ENCODE measurements at places on chromosomes 16 and 17.
A peak's percentile ranks its signal among the peaks of the same experiment; 100 is the strongest.

DNA sequence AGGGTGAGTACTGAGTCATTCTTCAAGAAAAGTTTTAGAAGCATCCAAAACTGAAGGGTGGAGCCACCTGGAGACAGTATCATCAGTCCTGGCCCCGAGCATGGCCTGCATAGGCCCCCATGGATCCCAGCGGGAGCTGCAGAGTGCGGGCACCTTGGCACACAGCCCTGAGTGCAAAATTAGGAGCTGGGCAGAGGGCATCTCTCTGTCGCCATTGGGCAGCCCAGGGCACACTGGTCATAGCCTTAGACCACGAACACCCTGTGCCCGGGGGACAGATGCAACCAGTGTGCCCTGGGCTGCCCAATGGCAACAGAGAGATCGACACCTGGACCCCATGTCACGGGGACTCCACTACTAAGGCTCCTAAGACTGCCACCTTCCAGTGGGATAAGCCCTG, 14.6 kb downstream of the MAPT start:
- DNase-seq, result no peak

DNA sequence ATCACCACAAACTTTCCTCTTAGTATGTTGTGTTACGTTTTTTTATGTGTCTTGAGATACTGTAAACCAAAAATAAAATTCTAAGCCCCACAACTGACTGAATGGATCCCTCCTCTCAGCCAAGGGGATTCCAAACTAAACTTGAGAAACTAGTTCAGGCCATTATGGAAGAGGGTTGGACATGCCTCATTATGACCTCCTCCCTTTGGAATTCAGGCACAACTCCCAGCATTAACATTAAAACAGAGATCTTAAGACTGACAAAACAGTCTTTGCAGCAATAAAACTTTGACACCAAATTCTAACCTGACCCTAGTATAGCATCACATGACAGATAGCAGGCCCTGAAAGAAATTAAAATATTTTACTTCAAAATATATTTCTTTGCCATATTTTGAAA, 51.1 kb upstream of the SLC47A1 start:
- peak; percentile 82 for DNase-seq

- DNase-seq, result no peak
These were observed 276.1 kb downstream of the SNX29 start for GRCh38 chr16:12252616-12253015.

GRCh38 chr16:19696328-19696727, 21.7 kb downstream of the KNOP1 start:
- peak; percentile 98 for DNase-seq

DNA sequence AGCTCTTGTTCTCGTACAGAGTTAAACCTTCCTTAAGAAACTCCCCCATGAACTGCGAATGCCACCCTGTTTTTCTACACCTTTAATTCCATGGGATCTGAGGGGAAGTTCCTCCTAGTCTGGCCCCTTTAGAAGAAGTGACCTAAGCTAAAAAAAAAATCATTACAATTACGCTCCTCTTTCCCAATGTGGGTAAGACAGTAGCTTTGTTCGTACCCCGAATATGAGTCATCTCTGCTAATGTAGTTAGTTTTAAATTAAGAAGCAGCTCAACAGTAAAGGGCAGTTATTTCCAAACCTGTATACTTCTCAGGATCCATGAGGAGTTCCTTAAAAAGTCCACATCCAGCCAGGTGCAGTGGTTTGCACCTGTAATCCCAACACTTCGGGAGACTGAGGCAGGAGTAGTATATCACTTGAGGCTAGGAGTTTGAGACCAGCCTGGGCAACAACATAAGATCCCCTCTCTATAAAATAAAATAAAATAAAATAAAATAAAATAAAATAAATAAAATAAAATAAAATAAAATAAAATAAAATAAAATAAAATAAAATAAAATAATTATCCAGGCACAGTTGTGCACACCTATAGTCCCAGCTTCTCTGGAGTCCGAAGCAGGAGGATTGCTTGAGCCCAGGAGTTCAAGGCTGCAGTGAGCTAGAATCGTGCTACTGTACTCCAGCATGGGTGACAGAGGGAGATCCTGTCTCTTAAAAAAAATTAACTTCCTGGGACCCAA, 26.1 kb downstream of the RCVRN start:
- DNase-seq, result peak; percentile 72

- no peak for DNase-seq
These were observed 5.5 kb upstream of the NCBP3 start for GRCh38 chr17:3851461-3852100.

DNA sequence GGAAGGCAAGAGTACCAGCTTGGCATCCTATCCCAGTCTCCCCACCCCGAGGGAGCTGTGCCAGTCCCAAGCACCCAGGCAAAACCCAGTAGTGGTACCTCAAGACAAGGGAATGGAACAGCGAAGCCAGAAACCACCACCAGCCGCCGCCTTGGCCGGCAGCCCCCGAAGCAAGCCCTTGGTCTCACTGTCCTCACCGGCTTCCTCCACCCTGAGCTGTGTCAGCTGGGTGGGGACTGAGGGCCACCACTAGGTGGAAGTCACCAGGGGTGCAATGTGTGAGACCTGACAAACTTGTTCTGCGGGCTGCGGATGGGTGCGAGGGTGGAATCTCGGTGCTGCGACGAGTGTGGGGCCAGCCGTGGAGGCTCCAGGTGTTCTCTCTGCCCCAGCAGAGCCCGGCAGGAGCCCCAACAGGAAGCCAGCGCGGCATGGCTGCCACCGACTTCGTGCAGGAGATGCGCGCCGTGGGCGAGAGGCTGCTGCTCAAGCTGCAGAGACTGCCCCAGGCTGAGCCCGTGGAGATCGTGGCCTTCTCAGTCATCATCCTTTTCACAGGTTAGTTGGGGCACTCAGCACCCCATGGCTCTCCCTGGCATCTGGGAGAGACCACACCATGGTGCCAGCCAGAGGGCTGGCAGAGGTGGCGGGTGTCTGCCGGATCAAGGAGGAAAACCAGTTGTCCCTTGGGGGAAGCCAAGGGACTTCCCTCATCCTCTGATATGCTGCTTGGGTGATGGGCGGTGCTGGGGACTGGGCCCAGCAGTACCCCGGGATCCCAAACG, 6.7 kb downstream of the SMIM5 start:
- no peak for DNase-seq

DNA sequence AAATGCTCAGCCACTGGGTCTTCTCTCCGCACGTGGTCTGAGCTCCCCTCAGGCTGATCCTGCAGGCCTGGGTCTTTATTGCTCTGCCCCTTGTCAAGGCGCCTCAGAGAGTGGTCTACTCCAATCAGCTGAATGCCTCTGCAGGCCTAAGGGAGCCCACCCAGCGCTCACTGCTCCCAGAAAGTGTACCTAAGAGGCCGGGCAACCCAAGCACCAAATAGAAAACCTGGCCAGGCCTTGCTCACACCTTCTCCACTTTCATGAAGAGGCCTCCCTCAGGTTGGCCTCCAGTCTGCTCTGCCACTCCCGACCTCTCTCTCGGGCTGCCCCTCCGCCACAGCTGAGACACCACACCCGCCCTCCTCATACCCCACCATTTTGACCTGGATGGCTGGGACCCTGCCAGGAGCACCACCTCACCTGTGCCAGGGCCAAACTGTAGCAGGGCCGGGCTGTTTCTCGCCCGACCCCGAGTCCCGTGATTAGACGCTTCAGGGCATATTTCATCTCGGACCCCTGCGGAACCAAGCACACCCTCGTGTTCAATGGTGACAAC, 665 bp downstream of the MYBBP1A start:
- no peak for DNase-seq

GRCh38 chr16:4249530-4250308, 7.8 kb upstream of the SRL start:
- DNase-seq, result no peak

DNA sequence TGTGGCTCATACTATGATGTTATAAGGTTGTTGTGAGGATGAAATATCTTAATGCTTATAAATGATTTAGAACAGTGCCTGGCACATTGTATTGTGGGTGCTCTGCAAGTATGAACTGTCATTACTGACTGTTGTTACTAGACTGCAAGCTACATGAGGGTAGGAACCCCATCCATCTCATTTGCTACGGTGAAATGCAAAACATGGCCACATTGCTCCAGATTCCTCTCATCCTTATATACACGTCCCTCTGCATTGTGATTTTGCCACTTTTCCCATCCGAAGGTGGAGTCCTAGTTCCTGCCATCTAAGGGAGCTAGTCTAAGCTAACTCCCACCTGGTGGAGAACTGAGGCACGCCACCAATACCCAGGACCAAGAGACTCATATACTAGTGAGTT, 29.8 kb downstream of the HSBP1 start:
- no peak for DNase-seq

- DNase-seq, result no peak
These were observed 32.0 kb downstream of the FANCA start for GRCh38 chr16:89784406-89784805.
